ENCODE measurements at places on chromosomes 5 and 9. TPM values are rescaled to one million over a fixed set of nuclear protein-coding genes. Genes with fewer than 3 reads are reported as not detected.

DNA sequence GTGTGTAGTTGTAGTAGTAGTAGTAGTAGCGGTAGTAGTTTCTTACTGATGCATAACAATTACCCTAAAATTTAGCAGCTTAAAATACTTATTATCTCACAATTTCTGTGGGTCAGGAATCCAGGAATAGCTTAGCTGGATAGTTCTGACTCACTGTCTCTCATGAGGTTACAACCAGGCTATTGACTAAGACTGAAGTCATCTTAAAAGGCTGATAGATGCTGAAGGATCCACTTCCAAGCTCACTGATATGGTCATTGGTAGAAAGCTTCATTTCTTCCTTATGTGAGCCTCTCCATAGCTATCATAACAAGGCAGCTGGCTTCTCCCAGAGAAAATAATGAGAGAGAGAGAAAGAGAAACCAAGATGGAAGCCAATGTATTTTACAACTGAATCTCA, 147.5 kb upstream of the FBXL17 start:
- no peak for DNase-seq

GRCh38 chr9:33751536-33752129, 43.7 kb upstream of the PRSS3 start:
- DNase-seq: no peak

SPINK7 gene
- not detected for polyA plus RNA-seq

ADAM19 gene
- 9.1 TPM for polyA plus RNA-seq

GRCh38 chr5:159982421-159983173, 26.3 kb upstream of the TTC1 start:
- DNase-seq: no peak

DNA sequence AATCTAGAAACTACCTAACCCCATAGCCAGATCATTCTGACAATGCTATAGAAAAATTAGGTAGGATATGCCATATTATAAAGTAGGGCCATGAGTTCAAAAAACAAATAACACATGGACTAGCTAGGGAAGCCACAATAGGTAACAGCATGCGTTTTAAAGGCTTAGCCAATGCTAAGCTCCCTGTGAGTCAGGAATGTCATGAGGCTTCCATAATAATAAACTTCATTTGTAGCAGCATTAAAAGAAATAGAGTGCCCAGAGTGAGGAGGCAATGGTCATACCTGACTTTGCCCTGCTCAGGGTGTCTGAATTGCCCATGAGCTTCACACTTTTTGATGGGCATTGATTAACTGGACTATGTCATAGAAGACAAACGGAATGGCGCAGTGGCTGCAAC, 15.8 kb downstream of the FOXE1 start:
- no peak for DNase-seq

DNA sequence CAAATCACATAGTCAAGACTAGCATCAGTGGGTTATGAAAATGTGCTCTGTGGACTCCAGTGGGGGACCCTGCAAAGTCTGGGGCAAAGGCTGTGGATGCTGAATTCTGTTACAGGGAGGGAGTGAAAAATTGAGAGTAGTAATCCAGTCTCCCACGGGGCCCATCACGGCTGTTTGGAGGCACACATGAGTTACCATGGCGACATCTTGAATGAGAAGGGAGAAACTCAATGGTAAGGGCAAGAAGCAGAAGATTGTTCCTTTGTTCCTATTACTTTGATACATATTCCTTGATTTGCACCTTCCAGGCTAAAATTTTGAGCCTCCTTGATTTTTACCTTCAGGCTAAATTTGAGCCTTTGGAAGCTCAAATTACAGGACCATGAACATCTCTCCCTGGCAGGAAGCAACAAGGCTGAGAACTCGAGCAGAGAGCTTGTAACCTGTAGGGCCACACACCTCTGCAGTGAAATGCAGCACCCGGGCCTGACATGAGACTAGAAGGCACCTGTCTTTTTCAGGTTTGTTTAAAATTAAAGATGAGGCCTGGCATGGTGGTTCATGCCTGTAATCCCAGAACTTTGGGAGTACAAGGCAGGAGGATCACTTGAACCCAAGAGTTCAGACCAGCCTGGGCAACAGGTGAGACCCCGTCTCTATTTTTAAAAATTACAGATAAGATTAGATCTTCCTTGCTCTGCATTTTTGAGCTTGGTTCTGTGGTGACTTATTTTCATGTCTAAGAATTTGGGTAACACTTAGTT, 31.0 kb upstream of the ZFR start:
- no peak for DNase-seq

- no peak for DNase-seq
Measured at GRCh38 chr5:62969409-62970120, 390.9 kb downstream of the LRRC70 start.

- DNase-seq: no peak
Measured at GRCh38 chr5:44885903-44886302, 77.2 kb downstream of the MRPS30 start.

- DNase-seq: no peak
Measured at GRCh38 chr9:9874270-9874669, 738.5 kb downstream of the PTPRD start.

DNA sequence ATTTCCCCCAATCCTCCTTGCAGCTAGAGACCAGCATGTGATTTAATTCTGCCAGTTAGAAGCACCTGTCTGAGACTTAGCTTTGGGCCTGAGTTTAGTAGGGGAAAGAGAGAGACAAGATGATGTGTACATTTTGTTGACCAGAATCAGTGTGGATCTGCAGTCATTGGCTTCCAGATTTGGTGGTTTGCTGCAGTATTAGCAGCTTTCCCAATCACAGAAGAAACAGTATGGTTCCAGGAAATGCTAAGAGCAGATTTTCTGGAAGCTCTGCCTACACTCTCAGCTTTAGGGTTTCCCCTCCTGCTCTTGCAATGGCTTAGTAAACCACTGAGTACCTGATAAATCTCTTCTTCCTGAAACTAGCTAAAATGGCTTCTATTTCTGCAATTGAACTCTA, 48.8 kb upstream of the FREM1 start:
- peak; percentile 26 for DNase-seq

SLC46A2 gene
- polyA plus RNA-seq: 0.11 TPM

NUTM2F gene
- polyA plus RNA-seq: not detected

GRCh38 chr9:127569886-127570401, 42.1 kb upstream of the STXBP1 start:
- DNase-seq: no peak

- DNase-seq: no peak
Measured at GRCh38 chr5:91302305-91302704, 80.8 kb downstream of the ARRDC3 start.

DNA sequence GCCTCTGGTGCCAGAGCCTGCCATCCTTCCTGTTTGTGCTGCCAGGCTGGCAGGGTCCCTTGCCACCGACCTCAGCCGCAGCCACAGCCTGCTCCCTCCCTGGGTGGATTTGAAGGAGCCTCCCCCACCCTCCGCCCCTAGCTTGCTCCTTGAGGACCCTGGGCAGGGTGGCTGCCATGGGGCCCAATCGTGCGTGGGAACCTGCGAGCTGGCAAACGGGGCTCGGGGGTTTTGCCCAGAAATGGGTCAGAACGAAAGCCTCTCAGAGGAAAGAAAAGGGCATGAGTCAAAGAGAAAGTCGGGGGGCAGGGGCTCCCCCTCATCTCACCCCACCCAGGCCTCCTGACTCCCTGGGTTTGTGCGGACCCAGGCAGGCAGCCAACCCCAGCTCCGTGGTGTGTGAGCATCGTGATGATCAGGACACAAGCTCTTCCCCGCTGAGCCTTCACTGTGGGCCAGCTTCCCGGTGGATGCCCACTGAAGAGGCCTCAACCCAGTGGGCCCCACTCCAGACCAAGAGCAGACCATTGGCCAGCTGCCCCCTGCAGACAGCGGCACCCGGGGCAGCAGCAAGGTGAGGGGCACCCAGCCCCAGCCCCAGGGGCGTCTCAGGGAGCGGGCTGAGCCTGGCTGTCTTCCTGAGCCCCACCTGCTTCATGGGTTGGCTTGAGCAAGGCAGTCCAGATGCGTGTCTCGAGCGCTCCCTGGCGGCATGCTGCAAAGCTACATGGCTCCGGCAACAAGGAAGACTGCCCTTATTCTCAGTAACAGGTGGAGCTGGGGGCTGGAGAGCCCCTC, 3.0 kb upstream of the FUT7 start:
- DNase-seq: peak; percentile 95

DNA sequence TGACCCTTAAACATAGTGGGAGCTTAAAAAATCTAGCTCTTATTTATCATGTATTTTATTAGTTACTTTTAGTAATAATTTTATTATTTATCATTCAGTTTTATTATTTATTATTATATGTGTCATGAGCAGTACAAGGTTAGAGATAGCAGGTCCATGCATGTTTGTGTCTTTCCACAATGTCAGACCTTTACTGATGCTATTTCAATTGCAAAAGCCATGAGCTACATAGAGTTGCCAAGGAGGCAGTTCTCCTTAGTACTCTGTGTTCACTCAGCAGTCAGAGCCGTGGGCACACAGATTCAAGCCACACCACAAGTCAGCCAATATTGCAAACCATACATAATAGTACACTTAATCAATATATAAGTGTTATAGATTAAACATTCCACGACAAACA, 157.9 kb upstream of the NTRK2 start:
- no peak for DNase-seq

PGM5 gene
- polyA plus RNA-seq: not detected

PCDHGB1 gene
- not detected for polyA plus RNA-seq

SLC36A3 gene
- polyA plus RNA-seq: not detected

BHMT gene
- not detected for polyA plus RNA-seq

DNA sequence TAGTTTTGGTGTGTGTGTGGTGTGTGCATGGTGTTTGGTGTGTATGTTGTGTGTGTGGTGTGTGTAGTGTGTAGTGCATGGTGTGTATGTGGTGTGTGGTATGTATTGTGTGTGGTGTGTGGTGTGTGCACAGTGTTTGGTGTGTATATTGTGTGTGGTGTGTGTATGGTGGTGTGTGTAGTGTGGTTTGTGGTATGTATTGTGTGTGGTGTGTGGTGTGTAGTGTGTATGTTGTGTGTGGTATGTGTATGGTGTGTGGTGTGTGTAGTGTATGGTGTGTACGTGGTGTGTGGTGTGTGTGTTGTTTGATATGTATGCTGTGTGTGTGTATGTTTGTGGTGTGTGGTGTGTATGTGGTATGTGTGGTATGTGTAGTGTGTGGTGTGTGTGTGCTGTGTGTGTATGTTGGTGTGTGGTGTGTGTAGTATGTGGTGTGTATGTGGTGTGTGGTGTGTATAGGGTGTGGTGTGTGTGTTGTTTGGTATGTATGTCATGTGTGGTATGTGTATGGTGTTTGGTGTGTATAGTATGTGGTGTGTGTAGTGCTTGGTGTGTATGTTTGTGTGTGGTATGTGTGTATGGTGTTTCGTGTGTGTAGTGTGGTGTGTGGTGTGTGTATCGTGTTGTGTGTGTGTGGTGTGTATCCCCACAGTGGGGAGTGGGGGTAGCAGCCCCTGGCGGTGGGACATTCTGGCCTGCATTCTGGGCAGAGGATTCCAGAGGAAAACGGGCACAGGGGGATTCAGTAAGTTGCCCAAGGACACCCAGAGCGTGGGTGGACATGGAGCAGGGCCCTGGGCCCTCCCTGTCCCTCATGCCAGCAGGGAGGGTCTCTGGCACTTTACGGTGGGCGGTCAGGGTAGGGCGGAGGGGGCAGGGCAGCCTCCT, 79.7 kb downstream of the HMCN2 start:
- no peak for DNase-seq

DNA sequence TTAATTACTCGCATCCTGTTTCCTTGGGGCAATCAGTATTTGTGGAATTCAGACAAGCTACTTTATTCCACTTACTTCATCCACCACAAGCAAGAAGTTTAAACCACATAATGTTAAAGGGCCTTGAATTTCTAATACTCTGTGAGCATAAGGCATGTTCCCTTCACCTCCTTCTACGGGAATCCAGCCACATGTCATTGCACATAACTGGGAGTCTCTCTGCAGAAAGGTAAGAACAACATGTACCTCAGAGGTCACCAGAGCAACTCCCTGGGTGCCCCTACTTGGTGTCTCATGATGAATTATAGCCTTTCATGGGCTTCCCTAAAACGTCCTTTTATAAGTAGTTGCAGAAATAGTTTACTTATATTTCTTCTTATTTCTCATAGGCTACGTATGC, 553.2 kb downstream of the DTWD2 start:
- DNase-seq: no peak

GRCh38 chr5:60738461-60738860, 38.5 kb upstream of the DEPDC1B start:
- DNase-seq: no peak

- no peak for DNase-seq
Measured at GRCh38 chr9:106657926-106658325, 205.0 kb upstream of the ZNF462 start.

DNA sequence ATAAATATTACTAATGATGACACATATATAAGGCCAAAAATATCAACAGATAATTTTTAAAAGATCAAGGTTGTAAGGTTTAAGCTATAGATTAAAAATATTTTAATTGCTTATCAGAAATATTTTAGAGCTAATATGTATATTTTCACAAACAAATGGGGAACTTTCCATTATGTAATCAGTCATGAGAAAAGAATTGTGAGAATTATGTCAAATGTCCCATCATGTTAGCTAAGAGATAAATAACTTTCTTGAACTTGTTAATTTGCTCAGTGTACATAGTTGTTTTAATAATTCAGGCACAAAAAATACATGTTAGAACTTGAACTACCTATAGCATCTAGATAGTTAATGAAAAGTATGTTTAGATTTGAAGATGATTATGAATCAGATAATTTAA, 67.7 kb downstream of the SYK start:
- DNase-seq: no peak

TERT gene
- not detected for polyA plus RNA-seq

FAM200C gene
- 0.33 TPM for polyA plus RNA-seq

DNA sequence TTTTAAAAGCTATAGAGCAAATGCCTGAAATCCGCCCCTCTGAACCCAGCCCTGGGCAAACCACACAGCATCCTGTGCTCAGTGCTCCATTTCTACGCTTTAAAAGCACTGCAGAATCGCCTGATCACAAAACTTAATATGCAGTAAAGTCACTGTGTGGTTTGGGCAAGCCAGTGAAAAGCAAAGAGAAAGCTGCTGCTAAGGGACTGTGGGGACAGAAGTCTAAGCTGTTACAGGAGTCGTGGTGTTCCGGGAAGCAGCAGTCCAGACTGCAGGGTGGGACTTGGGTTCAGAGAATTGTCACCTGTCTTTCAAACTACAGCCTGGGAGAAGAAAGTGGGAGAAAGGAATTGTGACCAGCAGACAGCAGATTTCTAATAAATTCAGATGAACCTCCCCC, 8.2 kb downstream of the RAPGEF1 start:
- no peak for DNase-seq

DNA sequence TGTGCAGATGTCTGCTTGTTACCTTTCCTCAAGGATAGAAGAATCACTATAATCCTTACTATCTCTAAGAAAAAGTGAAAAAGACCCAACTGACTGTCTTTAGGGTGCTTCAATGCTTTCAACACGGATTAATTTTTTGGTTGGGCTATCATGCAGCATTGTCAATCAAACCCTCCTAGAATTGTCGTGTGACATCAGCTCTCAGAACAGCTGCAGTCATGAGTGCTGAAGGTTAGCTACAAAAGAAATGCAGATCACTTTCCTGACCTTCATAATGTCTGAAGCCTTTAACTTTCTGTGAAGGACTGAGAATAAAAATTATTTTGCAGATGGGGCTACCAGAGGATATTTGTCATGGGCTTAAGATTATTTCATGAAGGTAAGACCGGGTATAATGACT, 107.9 kb upstream of the EFNA5 start:
- DNase-seq: no peak

Data from CD4-positive, CD25-positive, alpha-beta regulatory T cell (primary cell).